Temporal lobe (tissue), 4 donors: ENCODE measurements at places on chromosomes 1 and 21. TPM values are rescaled to one million over a fixed set of nuclear protein-coding genes. Genes with fewer than 3 reads are reported as not detected.

PRKCZ gene
- total RNA-seq = 53.1 TPM

OR6N1 gene
- total RNA-seq = not detected

UBL4B gene
- total RNA-seq = 0.25 TPM

FAM177B gene
- not detected for total RNA-seq

RNPEP gene
- total RNA-seq = 16.7 TPM

PTPRF gene
- total RNA-seq = 60.7 TPM

CLEC20A gene
- total RNA-seq = not detected

SERTAD4 gene
- 6.1 TPM for total RNA-seq

TDRD5 gene
- 1.2 TPM for total RNA-seq

DFFA gene
- total RNA-seq = 21.4 TPM

C1orf35 gene
- 5.4 TPM for total RNA-seq

SELE gene
- 0.74 TPM for total RNA-seq

CRYZL1 gene
- 45.5 TPM for total RNA-seq

BRINP3 gene
- total RNA-seq = 38.6 TPM
